ENCODE measurements at places on chromosomes 1 and 21.

DNA sequence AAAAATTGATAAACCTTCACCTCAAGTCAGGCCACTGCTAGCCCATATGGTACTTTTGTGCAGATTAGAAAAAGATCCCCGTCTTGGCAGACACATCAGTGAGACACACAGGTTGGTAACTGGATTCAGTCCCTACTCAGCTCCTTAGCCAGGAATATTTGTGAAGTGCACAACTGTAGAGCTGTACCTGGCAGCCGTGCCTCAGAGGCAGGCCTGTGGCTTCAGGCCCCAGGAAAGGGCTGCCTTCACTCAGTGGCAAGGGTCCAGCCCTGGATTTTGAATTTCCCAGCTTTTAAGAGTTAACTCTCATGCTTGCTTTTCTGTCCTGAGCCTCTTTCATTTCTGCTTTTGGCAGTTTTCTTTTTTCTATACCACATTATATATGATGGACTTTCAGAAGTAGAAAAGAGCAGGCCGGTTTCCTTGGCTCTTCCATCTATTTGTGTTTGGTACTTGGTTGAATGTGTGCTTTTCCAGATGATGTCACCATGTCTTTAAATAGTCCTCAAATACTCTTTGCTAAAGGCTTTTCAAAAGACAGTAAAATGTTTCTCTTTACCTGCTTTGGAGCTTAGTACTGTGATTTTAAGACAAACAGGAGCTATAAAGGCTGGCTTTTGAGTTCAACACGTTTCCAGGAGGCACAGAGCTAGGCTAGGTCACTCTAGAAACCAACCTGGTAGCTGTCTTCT, 186.6 kb downstream of the AK5 start:
- DNase-seq, result no peak

DNA sequence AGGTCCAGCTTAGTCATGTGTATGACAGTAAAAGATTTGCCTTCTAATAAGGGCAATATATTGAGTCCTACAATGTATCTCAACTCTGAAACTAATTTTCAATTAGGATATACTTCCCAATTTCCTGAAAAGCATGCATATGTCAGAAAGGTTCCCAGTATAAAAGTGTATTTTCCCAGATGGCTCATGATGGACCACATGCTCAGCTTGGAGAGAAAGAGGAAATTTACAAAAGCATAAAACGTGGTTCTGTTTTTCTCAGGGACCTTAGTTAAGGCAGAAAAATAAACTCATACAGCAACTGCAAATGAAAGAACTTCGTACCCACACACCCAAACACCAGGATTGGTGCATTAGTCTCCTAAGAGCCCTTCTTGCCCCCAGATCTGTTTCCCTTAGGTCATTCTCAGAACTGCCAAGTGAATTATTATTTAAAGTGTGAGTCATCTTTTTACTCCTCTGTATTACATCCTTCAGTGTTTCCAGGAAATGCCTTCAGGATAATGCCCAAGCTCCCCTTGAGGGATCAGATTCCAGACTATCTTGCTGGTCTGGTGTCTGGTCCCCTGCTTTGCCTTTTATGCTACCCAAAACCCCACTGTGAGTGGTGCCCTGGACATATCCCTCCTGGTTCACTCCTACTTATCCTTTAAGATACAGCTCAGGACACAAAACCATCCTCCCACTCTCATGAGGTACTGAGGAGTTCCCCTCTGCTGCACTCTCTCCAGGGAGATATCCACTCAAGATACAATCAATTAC, 57.4 kb downstream of the SSX2IP start:
- DNase-seq, result no peak

DNA sequence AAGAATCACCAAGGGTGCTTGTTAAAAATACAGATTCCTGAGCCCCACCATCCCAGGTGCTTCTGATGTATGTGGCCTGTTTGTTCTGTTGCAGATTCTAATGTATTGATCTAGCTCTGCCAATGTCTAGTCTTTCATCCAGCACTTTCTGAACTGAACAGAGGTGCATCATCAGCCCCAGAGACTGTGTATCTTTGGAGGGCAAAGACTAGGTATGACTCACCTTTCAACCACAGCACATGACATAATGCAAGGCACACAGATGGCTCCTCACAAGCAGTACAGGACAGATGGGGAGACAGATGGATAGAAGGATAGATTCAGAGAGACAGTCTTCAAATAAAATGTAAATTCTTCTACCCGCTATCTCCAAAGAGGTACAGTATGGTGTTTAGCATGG, 32.3 kb downstream of the CD58 start:
- DNase-seq, result no peak

DNA sequence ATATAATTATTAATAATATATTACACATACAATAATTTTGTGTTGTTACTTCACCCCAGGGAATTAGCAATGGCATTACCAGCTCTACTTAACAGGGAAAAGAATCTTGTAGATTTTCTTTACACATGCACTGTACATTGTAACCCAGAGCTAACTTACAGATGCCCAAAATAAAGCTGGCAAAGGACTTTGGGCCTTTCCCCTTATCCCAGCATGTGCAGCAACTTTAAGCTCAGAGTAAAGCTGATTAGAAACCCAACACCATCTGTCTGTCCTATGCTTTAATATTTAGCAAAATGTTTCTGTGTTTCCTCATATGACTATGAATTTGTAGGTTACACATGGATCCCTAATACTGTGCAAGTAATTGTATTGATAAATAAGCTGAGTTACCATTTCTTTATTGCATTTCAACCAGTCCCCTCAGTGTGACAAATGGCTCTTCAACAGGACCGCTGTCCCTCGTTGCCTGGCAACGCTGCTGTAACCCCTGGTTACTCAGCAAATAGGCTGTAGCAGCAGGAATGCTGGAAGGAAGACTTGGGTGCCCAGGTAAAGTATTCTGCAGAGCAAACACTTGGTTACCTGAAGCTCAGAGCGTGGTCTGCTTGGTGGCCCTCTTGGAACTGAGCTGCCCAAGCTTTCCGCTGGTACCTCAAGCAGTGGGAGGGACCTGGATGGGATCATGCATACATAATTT, at the start of gene USH2A:
Gene USH2A, minus strand, starts transcription at position 628 of the 700 bp plus-strand sequence. CDS start 1,112 bp downstream, outside the sequence.
- DNase-seq, result no peak

DNA sequence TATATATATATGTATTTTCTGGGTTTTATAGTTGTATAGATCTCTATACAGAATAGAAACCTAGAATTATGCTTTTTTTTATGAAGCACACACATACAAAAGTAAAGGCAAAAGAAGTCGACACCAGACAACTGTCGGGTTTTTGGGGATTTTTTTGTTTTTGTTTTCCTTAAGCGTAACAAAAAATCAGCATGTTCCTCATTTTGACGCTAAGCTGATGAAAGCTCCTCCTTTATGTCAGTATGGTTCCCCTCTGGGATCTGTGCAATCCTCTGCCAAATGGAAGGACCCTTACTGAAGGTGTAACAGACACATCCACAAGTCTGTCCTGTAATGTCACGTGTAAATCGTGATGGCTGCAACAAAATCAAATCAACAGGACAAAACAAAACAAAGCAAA, 226.2 kb downstream of the RHOU start:
- no peak for DNase-seq

GRCh38 chr1:56278061-56278460, 301.3 kb downstream of the PLPP3 start:
- no peak for DNase-seq

DNA sequence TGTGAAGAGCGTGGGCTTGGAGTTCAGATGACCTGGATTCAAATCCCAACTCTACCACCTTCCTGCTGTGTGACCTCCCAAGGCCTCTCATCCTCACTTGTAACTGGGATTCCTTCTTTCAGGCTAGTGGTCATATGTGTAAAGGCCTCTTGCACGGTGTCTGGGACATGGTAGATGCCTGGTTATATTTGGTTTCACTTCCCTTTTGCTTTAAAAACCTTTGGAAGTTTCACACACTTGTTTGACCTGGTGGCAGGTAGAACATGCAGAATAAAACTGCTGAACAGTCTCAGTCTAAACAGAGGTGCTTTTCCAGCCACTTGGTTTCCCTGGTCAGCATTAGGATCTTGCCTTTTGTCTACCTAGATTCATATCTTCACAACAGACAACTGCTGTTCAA, 37.0 kb upstream of the RCAN3 start:
- no peak for DNase-seq

All from NCI-H526 (cell line).